Activated effector memory CD4-positive, alpha-beta T cell treated with anti-CD3 and anti-CD28 coated beads, Interleukin-2, amount 50 U/mL, for 16 hours (primary cell): ENCODE measurements at places on chromosomes 1 and 21.
A peak's percentile ranks its signal among the peaks of the same experiment; 100 is the strongest.

DNA sequence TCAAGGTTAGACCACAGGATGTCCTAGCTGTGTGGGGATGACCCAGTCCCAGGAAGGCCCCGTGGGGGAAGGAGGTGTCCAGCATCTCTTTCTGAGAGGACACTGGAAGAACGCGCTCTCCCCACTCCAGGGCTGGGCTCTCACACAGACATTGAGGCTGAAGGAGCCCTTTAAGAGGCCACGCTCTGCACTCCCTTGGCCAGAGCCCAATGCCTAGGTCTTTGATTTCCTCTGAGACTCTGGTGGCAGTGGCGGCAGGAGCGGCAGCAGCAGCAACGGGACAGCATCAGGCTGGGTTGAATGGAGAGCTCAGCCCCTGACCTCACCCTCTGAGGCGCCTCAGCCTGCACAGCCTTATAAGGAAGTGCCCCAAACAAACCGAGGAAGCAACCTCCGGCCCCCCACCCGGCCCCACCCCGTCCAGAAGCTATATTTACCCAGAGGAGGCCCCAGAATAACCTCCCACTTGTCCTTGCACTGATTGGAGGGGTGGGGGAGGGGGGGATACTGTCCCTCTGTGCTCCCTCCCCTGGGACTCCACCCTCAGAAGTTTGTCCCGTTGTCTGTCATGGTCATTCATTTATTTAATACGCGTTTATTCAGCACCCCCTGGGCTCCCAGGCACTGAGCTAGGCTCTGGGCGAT is 12.3 kb downstream of the NES start:
- DNase-seq, result no peak

- DNase-seq, result no peak
These were observed 39.0 kb downstream of the TTLL7 start for GRCh38 chr1:83959824-83960498.

DNA sequence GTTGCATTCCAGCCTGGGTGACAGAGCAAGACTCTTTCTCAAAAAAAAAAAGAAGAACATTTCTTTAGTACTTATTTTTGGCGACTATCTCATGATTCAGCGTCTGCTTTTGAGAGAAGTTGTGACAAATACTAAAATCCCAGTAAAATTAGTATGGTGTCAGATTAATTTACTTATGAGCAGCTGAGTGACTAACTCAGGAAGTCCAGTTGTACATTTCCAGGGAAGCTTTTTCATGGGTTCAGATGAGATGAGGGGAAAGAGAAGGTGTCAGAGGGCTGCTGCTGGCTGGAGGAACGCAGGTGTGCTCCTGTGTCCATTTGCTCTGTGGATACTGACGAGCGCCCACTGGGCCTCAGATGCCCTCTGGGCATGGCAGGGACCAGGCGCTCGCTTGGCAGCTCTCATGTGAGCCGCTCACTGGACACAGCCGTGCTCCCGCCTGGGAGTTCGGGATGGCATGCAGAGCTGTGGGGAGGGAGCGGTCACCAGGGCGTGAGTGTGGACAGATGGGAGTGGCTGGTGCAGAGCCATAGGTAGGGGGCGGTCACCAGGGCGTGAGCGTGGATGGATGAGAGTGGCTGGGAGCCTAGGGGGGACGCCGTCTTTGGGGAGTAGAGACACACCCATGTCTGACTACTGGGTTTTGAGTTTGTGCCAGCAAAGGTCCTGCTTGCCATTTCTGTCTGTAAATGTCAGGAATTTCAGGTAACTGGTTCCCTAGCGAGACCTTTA is 55.0 kb downstream of the ADARB1 start:
- DNase-seq, result no peak

DNA sequence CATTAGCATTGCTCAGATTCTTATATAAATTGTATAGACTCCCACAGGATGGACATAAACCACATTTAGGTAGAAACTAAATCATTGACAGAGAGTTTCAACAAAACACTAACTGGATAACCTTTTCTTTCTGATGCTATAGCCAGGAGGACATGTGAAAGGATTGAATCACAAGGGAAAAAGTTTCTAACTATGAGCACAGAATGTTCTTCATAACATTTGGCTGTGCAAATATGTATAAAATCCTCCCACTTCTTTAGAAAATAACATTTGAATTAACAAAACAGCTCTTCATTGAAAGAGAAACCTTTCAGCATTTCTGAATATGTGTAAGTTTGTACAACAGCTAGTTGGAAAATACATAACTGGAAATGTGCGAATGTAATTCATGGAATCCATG is 167.3 kb downstream of the TBX15 start:
- DNase-seq, result no peak

DNA sequence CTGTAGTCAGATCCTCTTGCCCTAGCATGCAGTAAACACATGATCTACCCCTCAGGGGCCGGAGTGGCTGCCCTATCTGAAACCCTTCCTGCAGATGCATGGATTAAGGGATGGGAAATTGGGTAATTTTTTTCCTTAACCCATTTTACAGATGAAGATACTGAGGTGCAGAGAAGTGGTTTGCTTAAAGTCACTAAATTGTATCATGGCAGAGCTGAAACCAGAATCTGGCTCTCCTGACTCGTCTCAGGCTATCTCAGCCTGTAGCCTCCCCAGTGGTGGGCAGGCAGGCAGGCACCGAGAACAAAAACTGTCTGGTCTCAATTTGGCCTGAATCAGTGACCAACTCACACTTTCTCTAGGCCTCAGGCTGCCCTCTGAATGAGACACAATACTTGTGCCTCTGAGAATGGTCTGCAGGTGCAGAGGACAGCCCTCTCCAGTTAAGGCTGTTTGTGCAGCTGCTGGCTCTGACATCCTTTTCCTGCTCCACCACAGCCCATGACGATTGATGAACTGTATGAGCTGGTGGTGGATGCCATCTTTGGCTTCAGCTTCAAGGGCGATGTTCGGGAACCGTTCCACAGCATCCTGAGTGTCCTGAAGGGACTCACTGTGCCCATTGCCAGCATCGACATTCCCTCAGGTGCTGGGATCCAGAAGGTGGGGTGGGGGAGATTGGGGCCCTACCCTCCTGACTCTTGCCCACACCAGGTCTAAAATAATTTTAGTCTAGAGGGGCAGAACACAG is 1.5 kb downstream of the NAXE start:
- DNase-seq, result no peak

DNA sequence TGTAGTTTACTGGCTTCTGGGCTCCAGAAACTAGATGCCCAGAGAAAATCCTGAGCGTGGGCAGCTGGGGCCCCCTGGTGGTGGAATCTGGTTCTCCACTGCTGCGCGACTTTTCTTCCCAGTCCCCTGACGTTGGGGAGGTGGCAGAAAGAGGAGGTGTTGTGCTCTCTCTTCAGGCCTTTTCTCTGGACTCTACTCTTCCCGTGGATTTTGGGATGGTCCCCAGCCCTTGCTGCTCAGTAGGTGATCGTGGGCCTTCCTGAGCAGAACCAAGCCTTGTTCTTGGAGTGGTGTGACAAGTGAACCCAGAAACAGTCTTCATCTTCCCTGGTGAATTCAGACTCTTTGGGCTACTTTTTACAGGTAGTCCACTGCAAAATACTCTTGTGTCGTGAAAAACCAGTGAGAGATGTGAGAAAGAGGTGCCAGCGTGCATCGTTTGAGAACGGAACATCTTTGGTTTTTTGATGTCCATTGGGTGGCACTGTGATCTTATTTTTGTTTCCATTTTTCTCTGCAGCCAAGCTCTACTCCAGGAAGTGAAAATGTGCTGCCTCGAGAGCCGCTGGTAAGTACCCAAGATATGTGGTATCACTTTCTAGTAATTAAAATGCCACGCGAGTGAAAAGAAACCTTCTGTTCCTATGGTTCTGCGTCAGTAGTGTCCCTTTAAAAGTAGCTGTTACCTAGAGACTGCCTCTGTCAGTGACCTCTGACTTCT is 20.2 kb downstream of the PEX14 start:
- peak; percentile 92 for DNase-seq

- DNase-seq, result no peak
These were observed 70.1 kb downstream of the SSBP3 start for GRCh38 chr1:54336116-54336515.

- no peak for DNase-seq
These were observed 49.4 kb downstream of the NGF start for GRCh38 chr1:115288591-115289198.

DNA sequence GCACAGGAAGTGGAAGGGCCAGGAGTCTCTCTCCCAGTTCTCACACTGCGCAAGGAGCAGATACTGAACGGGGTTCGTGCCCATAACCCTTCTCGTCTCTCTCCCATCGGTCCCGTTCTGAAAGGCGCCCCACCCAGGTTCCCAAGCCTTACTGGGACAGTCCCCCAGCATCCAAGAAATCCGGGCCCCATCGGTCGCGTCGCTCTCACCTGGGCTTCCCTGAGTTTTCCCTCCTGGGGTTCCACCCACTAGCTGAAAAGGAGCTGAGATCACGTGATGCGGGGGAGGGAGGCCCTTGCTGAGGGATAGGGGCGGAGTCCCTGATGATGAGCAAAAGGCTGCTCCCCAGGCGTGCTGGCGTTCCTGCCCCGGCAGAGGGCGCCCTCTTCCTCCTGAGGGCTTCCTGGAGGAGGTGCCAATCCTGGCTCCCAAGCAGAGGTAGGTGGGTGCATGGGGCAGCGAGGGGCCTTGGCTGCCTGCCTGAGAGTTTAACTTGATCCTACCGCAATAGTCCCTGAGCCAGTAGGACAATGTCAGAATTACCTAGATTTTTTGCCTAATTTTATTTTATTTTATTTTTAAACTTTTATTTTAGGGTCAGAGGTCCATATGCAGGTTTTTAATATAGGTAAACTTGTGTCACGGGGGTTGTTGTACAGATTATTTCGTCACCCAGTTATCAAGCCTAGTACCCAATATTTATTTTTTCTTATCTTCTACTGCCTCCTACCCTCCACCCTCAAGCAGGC is at the start of gene SPOCD1:
Gene SPOCD1 (minus strand): TSS at position 271 of the 749 bp plus-strand sequence. CDS start 689 bp downstream, outside the sequence.
- DNase-seq, result peak; percentile 93

DNA sequence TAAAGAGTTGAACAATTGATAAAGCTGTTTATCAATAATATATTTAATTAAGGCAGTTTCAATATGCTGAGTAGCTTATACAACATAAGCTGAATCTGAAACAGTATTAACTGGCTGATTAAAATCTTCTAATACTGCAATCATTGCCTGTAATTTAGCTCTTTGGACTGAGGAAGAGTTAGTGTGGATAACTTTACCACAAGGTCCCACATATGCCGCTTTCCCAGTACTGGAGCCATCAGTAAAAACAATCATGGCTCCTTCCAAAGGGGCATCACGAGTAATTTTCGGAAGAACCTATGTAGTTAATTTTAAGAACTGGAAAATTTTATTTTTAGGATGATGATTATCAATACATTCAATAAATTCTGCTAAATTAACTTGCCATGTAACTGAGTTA is 6.7 kb downstream of the DAP3 start:
- DNase-seq, result no peak

DNA sequence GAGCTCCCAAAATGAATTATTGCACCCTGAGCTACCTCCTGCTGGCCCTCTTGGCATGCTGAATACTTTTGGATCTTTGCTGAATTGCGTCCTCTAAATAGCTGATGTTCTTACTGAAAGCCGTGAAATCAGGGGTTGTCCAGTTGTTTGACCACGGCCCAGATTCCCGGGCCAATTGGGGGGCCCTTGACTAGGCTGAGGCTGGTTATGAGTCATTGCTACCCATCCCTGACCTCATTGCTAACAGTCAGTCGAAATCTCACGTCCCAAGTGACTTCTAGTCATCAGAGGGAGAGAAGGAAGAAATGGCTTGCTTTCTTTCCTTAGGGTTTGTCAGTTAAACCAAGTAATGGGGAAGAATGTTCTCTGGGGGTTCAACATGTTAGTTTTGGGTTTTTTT is 37.4 kb downstream of the SMYD2 start:
- DNase-seq, result no peak

- DNase-seq, result no peak
These were observed 12.1 kb upstream of the CNTN2 start for GRCh38 chr1:205030896-205031295.

DNA sequence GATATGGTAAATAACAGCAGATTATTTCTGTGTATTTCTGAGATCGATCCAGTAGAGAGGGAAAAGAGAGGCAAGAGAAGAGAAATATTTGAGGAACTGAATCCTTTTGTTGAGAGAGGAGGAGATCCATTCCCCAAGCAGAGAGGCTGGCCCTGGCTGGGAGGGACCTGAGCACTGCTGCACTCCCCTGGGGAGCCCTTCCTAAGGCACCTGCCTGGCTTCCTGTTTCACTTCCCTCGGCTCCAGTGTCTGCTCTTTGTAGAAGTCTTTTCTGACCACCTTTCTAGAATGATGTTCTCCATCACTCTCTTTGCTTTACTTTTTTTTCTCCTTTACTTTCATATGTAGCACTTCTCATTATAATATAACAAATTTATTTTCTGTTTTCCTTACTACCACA is 42.3 kb upstream of the SLC6A9 start:
- no peak for DNase-seq

DNA sequence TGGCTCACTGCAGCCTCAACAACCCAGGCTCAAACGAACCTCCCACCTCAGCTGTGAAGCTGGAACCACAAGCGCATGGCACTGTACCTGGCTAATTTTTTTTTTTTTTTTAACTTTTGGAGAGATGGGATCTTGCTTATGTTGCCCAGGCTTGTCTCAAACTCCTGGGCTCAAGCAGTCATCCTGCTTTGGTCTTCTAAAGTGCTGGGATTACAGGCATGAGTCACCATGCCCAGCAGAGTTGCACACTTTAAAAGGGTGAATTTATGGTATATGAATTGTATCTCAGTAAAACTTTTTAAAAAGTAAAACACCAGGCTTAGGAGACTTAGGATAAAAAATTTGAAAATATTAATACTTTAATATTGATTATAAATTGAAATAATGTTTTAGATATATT is 99.1 kb downstream of the CLEC20A start:
- no peak for DNase-seq

DNA sequence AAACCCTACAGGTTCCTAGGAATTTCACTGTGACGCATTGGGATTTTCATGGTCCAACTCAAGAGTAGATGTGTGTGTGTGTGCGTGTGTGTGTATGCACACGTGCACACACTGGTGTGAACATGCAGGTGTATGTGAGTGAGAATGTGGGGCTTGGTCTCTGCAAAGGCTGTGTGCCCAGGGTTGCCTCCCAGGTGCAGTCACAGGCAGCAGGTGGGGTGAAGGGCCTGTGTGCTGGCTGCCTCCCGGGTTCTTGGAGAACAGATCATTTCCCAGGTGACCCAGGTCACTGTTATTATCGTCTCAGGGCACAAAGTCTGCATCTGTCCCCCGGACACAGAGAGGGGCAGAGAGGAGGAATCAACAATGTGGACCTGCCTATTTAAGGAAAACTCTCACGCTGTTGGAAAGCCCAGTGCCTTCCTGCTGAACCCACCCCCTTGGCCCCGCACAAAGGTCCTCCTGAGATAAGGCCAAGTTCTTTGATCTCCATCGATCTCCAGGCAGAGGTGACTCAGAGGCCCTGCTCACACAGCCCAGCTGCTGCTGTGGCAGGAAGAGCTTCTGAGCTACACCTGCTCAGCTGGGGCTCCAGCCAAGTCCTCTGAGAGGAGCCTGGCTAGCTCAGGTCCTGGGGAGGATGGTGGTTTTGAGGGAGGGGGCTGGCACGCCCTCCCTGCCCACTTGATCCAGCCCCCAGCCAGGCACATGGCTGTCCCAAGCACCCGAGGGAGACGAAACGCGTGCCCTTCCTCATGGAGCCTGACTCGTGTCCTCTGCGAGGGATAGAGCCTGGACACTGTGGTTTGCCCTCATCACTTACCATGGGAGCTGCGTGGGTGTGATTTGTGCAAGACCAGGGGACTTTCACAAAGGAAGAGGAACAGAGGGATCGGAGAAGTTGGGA is 134.0 kb upstream of the ARHGEF16 start:
- no peak for DNase-seq
